ENCODE measurements at places on chromosomes 6 and 20. TPM values are rescaled to one million over a fixed set of nuclear protein-coding genes. Genes with fewer than 3 reads are reported as not detected.
A peak's percentile ranks its signal among the peaks of the same experiment; 100 is the strongest.

MOXD1 gene
- total RNA-seq = 1.4 TPM

SRF gene
- 52.7 TPM for total RNA-seq

MRAP2 gene
- total RNA-seq = 4.7 TPM

GRCh38 chr6:34352305-34352937 lies 40.0 kb downstream of the NUDT3 start:
- H3K4me1 ChIP-seq = peaks cover 3% of the 10 kb centered on the region
- no peaks in the 10 kb centered on the region for H3K27me3 ChIP-seq
- H3K36me3 ChIP-seq = no peaks in the 10 kb centered on the region
- no peak for DNase-seq
- H3K4me3 ChIP-seq = no peak overlapping the region

DNA sequence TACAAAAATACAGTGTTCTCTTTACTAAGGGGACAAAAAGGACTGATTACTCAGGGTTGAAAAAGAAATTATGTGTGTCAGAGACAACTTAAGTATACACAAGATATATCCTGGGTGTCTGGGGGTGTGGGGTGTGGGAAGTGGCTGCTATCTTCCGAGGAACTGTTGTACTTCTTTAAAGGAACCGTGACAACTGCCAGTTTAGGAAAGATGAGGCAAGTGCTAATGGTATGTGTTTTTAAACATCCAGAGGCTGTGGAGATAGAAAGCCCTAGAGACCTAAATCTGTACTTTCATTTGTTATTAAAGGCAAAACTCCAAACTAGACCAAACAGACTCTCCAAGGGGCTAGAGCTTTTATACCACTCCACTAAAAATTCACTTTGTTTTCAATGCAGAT lies 95.6 kb downstream of the SNAP25 start:
- no peak overlapping the region for H3K4me3 ChIP-seq
- no peaks in the 10 kb centered on the region for H3K27me3 ChIP-seq
- H3K4me1 ChIP-seq = peaks cover 7% of the 10 kb centered on the region
- DNase-seq = no peak

DNA sequence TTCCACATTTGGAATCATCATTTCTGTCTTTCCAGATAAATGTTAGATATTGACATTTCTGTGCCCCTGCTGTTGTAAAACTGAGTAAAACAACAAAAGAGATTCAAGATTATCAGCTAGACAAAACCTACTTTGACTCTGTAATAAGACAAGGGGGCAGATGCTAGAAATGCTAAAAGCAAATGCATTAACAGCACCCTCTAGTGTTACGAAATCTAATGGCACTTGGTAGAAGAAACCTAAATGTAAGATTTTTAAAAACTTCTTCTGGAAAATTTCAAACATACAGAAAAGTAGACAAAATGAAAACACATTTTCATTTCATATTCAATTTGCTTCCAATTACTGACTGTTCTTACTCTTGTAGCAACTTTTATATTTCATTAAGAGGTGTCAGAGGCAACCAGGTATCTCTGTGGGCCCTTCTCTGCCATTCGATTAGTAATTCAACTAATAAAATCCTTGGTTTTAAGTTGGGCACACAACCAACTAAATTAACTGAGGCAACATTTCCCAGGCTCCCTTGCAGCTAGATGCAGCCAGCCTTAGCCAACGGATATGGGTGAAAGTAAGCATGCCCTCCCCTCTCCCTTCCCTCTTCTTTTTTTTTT lies 45.0 kb downstream of the SLC23A2 start:
- H3K4me3 ChIP-seq = no peak overlapping the region
- no peak for DNase-seq
- no peaks in the 10 kb centered on the region for H3K27me3 ChIP-seq
- no peaks in the 10 kb centered on the region for H3K4me1 ChIP-seq

ZFP57 gene
- total RNA-seq = 1.2 TPM

GRCh38 chr6:126716826-126717509 lies 377.1 kb downstream of the CENPW start:
- H3K27me3 ChIP-seq = no peaks in the 10 kb centered on the region
- H3K36me3 ChIP-seq = no peaks in the 10 kb centered on the region
- H3K4me1 ChIP-seq = peaks cover 2% of the 10 kb centered on the region
- H3K27ac ChIP-seq = no peak overlapping the region
- no peak overlapping the region for H3K4me3 ChIP-seq

DNA sequence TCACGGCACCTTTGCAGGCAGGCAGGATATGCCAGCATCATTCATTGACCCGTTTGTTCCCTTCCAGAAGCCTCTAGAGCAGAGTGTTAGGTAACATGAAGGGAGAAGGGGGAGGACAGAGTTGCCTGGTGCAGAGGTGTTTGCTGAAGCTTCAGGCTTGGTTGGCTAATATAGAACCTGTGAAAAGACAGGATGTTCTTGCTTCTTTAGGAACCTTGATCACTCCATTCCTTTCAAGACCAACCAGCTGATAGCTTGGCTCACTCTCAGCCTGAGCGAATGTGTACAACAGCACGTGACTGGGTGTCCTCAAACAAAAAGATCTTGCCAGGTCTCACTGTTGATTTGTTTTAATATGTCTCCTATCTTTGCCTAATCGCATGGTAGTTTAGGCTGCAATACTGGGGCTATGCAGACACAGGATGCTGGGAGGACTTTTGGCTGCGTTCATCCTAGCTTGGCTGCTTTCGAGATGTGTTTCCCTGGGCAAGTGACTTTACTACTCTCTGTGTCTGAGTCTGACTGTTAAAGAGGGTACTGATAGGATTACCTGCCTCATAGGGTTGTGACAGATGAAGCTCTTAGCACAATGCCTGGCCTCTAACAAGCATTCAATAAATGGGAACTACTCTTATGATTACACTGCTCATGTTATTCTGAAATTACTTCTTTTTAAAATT lies 16.0 kb downstream of the SHLD1 start:
- no peak overlapping the region for H3K4me3 ChIP-seq
- DNase-seq = no peak
- H3K36me3 ChIP-seq = no peaks in the 10 kb centered on the region
- H3K27ac ChIP-seq = no peak overlapping the region

GRCh38 chr6:25755483-25755882 lies 941 bp downstream of the SLC17A4 start:
- H3K27me3 ChIP-seq = no peaks in the 10 kb centered on the region
- H3K27ac ChIP-seq = no peak overlapping the region
- no peaks in the 10 kb centered on the region for H3K4me1 ChIP-seq
- H3K4me3 ChIP-seq = no peak overlapping the region

GRCh38 chr20:45368221-45368980 lies 5.4 kb downstream of the SYS1 start:
- H3K4me1 ChIP-seq = peaks cover 10% of the 10 kb centered on the region
- no peak overlapping the region for H3K27ac ChIP-seq
- H3K27me3 ChIP-seq = peaks cover 10% of the 10 kb centered on the region
- no peak for DNase-seq

DNA sequence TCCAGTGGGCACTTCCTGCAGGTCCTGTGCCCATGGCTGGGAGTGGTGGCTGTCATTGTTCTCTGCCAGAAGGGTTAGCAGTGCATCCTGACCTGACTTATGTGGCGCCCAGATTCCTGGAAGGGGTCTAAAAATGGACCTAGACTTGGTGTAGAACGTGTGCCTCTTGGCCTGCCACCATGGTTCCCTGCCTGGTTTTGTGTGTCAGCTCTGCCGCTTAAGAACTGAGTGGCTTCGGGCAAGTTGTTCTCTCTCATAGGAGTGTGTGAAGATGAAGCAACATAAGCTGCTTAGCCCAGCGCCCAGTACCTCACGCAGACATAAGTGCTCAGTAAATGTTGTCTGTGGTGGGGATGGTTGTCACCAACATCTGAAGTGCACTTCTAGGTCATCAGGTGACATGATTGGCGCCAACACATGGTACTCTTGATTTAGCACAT lies 52.1 kb downstream of the PTPN1 start:
- H3K27me3 ChIP-seq = no peaks in the 10 kb centered on the region
- H3K4me3 ChIP-seq = no peak overlapping the region
- H3K4me1 ChIP-seq = no peaks in the 10 kb centered on the region

GRCh38 chr6:21754891-21755290 lies 161.3 kb downstream of the SOX4 start:
- H3K27ac ChIP-seq = no peak overlapping the region
- H3K4me1 ChIP-seq = peaks cover 14% of the 10 kb centered on the region
- DNase-seq = no peak
- H3K27me3 ChIP-seq = no peaks in the 10 kb centered on the region
- H3K36me3 ChIP-seq = peaks cover under 1% of the 10 kb centered on the region

INSM1 gene
- total RNA-seq = 2.9 TPM

GRCh38 chr20:60024245-60024644 lies 66.0 kb downstream of the CDH26 start:
- H3K36me3 ChIP-seq = no peaks in the 10 kb centered on the region
- 0 out of 2 replicates have a peak, but pooled peaks cover 2% of the 10 kb centered on the region for H3K4me1 ChIP-seq
- H3K4me3 ChIP-seq = no peak overlapping the region
- no peaks in the 10 kb centered on the region for H3K27me3 ChIP-seq
- no peak overlapping the region for H3K27ac ChIP-seq

- peaks cover 53% of the 10 kb centered on the region for H3K27me3 ChIP-seq
- peak overlapping the region; percentile 54 for H3K4me3 ChIP-seq
- no peaks in the 10 kb centered on the region for H3K36me3 ChIP-seq
- H3K4me1 ChIP-seq = no peaks in the 10 kb centered on the region
These were observed 559 bp upstream of the EYA4 start for GRCh38 chr6:133240511-133241085.

BCAS1 gene
- total RNA-seq = 0.19 TPM

DNA sequence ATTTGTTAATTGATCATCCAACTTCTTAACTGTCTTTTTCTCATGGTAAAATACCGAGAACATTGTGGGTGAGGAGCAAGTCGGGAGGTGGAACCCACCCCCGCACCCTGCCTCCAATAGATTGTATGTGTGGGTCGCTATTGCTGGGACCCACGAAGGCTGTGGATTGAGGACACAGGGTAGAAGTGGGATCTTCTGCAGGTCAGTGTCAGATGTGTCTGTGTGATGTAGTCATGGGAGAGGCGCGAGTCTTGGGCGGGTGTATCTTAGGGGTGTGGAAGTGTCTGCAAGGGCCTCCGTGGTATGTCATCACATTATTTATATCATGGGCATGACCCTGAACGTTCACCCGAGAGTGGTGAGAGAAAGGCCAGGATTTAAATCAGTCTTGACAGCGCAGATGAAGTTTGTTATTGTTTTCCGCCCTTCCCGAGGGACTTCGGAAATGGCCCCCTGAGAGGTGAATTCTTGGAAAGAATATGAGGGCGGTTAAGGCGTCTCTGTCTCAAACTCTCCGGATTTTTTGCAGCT lies 472 bp upstream of the PAQR8 start:
- no peaks in the 10 kb centered on the region for H3K36me3 ChIP-seq
- DNase-seq = no peak

DNA sequence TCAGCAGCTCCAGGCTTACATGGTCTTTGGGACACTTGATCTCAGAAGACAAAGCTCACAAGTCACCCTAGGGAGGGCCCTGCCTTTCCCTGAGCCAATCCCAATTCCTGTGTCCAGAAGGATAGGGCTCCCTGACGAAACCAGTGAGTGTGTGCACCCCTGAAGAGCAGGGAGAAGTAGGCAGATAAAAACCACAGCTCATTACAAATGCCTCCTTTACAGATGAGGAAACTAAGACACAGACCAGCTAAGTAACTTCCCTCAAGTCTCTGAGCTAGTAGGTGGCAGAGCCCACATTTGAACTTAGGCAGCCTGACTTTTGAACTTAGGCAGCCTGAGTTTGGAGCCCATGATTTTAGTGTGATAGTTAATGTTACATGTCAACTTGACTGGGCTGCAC lies 6.7 kb upstream of the ZFAND3 start:
- DNase-seq = no peak
- no peak overlapping the region for H3K4me3 ChIP-seq

- no peak overlapping the region for H3K27ac ChIP-seq
- H3K27me3 ChIP-seq = no peaks in the 10 kb centered on the region
- no peaks in the 10 kb centered on the region for H3K4me1 ChIP-seq
- H3K36me3 ChIP-seq = no peaks in the 10 kb centered on the region
- DNase-seq = no peak
These were observed 270.7 kb upstream of the RGS17 start for GRCh38 chr6:153401751-153402150.

DNA sequence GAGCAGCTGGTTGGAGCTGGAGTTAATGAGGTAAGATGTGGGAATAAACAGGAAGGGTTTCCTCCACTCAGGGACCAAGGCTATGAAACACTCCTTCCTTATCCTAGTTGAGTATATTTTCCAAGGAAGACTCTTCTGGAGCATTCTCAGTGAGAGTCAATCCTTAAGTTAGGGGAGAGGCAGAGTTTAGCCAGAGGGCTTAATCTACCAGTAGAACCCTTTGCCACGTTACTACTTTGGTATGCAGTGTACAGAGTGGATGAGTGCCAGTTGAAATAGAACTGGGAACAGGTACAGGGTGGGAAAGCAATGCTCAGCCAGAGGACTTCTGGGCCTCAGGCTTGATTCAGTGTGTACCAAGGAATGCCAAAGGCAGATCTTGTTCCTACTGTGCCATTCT lies 114.3 kb downstream of the UBE3D start:
- peaks cover 1% of the 10 kb centered on the region for H3K27me3 ChIP-seq
- H3K27ac ChIP-seq = no peak overlapping the region
- peaks cover 2% of the 10 kb centered on the region for H3K36me3 ChIP-seq
- no peaks in the 10 kb centered on the region for H3K4me1 ChIP-seq

Data from H1 (cell line).